ENCODE measurements at places on chromosomes 1 and 21.

DNA sequence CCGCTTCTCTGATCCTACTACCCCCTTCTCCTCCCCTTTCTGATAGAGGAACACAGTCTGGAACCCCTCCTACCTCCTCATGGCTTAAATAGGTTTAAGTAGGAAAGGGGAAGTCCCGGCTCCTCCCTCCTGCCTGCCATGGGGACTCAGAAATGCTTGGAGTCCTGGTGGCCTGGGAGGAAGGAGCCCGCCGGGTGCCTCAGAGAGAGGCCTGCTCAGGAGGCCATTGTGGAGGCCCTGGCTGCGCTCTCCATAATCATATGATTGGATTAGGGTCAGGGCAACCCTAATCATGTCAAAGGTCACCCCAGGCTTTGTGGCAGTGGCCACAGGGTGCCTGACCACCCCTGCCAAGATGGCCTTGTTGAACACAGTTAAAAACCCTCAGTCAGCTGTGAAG lies 29.0 kb downstream of the WNT3A start:
- DNase-seq: peak; percentile 5

DNA sequence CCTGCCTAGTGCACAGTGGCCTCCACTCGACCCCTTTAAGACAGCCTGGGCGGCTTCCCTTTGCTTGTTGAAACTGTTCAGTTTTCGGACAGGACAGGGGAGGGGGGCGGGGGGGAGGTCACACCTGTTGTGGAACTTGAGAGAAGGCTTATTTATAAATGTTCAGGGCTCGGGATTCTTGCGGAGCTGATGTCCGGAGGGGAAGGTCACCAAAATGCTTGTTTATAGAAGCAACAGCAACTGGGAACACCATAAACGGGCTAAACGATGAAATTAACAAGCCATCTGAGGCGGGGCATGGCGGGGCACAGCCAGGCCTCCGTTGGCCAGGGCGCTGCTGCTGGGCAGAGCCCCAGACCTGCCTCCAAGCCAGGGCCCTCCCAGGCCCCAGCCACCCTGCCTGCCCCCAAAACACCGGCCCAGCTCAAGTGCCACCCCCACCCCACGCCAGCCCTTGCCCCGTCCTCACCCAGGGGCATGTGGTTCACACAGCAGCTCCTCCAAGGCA lies 59.8 kb upstream of the CASZ1 start:
- DNase-seq: no peak

DNA sequence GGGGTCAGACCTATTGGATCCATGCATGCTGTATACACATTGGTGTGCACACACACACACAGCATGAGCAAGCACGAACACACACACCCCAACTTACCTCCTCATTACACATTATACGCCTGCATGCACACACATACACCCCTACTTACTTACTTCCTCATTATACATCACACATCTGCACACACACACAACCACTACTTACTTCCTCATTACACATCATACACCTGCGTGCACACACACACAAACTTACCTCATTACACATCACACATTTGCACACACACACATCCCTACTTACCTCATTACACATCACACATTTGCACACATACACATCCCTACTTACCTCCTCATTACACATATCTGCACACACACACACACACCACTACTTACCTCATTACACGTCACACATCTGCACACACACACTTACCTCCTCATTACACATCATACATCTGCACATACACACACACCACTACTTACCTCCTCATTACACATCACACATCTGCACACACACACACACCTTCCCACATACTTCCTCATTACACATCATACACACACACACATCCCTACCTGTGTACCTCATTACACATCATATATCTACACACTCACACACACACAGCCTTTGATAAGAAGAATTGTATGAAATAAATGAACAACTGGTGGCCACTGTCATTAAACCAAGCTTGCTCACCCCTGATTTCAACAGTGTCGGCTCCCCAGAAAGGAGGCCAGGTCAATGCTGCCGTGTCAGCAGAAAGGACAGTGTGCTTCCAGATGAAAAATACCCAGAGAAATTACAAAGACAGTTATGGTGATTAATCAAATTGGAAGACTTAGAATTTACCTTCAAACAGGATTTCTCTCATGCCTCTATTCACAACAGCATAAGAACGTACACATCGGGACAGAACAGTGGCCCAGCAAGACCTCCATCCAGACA lies 117.8 kb downstream of the SETD4 start:
- DNase-seq: no peak

DNA sequence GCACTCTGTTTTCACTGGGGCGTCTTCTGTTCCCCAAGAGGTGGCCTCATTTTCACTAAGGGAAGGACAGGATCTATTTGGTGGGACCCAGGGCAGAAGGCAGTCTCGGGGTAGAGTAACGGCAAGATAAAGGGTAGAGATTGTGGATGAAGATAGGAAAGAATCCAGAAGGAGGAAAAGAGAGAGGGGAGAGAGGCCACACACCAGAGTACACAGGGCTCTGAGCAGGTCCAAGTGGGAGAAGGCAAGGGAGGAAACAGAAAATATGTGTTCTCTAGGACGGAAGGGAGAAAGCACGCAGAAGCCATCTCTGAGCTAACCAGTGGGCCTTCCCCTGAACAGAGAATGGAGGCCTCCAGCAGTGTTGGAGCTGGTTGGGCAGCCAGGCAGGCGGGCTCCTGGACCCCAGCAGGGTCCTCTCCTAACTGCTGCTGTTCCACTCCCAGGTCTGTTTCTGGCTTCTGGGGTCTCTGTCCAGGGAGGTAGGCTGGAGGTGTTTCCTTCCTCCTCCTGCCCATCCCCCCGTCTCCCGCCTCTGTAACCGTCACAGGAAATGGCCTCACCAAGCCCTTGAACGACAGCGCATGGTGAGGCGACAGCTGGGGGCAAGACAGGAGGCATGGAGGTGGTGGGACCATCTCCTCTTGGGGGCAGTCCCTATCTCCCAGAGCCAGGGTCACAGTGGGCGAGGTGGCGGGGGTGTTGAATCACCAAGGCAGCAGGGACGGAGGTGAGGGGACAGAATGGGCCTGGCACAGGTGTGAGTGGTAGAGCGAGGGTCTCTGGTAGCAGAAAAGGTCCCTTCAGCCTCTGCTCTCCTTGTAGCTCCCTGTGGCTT lies 649 bp downstream of the PTPN7 start:
- no peak for DNase-seq

DNA sequence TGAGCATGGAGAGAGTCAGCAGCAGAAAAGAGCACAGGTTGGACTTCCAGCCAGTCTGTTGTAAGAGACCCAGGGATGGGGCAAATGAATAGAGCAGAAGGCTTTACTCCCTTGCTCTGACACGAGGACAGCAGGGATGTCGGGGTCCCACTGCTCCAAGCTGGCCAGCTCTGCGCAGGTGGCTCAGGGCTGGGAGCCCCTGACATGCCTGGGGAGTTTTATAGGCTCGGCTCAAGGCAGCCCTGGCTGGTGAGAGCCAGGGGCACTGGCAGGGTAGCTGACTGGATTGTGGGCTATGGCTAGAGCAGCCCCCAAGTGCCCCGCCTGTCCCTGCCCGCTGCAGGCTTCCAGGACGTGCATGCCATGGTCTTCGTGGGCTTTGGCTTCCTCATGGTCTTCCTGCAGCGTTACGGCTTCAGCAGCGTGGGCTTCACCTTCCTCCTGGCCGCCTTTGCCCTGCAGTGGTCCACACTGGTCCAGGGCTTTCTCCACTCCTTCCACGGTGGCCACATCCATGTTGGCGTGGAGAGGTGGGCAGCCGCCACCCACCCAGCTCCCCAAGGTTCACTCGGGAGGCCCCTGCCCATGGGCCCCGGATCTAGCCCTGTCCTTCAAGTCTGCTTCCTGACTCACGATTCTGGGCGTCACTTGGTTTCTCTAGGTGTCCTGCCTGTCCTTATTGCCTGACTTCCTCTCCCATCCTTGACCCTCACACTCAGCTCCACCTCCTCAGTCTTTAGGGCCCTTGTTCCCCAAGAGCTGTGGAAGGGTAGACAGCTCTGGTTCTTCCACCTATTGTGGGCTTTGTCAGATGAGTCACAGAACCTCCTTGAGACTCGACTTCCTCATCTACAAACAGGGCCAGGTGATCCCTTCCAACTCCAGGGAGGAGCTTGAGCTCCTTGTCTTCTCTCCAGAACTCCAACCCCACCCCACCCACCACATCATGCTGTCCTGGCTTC lies 8.2 kb downstream of the RHBG start:
- no peak for DNase-seq

GRCh38 chr1:110235834-110236682 lies 25.9 kb downstream of the KCNC4 start:
- DNase-seq: no peak

- DNase-seq: no peak
These were observed 41.0 kb downstream of the WASF2 start for GRCh38 chr1:27448982-27449381.

DNA sequence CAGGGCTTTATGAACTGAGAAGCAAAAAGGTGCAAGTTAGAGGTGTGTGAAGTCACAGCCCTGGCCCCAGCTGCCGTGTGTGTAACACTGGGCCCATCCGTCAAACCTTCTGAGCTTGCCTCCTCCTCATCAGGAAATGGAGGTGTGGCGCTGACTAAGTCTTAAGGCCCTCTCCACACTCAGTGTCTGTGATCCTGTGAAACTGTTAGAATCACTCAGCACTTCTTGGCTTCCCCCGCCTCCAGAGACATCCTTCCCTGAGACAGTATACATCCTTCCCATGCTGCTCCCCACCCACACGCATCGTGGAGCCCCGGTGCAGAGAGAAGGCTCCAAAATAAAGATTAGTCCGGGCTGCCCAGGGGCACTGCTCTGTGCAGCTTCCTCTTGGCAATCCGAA lies 33.3 kb downstream of the LRP8 start:
- no peak for DNase-seq

- peak; percentile 70 for DNase-seq
These were observed 7.1 kb downstream of the HPCA start for GRCh38 chr1:32893198-32894018.

- DNase-seq: peak; percentile 89
These were observed 24.5 kb downstream of the LAMB3 start for GRCh38 chr1:209627732-209628196.

DNA sequence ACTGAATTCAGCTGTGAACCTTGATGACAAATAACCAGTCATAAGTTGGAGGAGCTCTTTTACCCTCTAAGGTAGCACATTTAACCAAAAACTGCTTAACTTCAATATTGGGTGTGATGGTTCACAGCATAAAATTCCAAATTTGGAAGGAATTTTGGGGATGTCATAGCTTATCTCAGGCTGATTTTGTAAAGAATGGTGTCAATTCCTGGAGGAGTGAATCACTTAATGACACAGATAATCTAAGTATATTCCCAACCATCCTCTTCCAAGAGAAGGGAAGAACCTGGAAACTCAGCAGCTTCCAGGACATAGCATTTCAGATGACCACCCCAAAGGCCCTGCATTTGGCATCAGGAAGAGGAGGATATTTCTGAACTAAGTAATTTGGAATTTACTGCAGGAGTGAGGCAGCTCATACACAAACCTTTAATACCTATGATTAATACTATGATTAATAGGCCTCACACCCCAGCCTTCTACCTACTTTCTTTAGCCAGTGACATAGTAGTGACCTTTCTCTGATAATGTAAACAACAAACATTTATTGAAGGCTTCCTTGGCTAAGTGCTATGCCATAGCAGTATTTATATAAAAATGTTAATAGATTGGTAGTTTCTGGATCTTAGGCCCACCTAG lies 14.5 kb downstream of the GLUL start:
- no peak for DNase-seq

DNA sequence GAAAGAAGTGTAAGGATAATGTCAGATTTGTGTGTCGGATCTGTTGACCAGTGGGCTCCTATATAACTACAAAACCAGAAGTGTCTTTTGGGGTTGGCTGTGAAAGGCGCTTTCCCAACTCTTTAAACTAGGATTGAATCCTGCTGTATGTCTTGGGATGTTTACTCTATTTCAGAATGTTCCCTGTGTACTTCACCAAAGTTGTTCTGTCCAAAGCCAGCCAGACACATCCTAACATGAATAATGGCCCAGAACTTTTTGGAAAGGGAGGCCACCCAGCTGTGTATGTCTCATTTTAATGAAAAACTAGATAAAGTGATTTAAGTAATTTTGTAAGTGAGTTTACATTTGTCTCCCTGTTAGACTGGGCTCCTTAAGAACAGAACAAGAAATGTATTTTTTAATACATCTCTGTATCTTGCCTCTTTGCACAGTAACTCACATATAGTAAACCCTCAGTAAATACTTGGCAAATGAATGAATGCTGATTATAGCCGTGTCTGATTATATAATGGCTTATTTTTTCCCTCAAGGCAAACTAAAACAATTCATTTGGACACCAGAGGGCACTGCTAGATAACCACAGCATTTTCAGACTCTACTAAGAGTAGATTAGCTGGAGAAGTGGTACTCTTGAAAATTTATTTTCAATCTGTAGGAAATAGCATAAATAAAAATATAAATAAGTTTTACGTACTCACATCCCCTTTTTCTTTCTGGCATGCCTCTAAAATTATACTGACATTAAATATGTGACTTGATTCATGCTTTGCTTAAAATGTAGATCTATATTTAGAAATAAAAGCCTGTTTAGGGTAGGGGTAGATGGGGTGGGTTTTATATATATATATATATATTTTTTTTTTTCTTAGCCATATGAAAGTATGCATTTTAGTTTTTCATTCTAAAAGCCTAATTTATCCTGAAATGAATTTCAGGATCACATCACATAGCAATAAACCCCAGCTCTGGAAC lies 23.8 kb downstream of the TSEN15 start:
- peak; percentile 57 for DNase-seq

DNA sequence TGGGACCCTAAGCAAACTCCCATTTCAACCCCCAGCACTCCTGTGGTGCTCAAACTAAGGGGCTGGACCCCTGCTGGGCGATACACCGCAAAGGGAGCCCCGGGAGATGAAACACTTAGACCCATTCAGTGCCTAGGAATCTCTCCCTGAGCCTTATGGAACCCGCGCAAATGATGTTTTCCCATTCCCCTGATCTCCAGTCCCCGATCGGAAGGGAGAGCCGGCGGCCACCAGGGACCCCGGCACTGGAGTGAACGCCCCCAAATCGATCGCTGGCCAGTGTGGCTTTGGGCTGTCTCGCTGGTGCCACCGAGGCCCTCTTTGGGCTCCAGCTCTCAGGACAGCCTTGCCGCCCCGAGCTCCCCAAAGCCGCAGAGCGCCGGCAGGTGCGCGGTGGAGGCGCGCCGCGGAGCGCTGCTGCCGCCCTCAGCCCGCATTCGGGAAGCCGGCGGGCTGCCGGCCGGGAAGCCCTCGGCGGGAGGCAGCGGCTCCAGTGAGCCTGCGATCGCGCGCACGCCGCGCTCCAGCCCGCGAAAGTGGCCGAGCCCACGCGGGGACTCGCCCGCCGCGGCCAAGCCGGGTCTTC lies 1.1 kb downstream of the PLXNA2 start:
- peak; percentile 60 for DNase-seq

Data from HEK293T (cell line).